ENCODE measurements at places on chromosomes 4 and X.

GRCh38 chr4:185600801-185601434, 65.6 kb upstream of the PDLIM3 start:
- DNase-seq = no peak

- no peak for DNase-seq
These were observed 97.3 kb downstream of the RS1 start for GRCh38 chrX:18574591-18574990.

DNA sequence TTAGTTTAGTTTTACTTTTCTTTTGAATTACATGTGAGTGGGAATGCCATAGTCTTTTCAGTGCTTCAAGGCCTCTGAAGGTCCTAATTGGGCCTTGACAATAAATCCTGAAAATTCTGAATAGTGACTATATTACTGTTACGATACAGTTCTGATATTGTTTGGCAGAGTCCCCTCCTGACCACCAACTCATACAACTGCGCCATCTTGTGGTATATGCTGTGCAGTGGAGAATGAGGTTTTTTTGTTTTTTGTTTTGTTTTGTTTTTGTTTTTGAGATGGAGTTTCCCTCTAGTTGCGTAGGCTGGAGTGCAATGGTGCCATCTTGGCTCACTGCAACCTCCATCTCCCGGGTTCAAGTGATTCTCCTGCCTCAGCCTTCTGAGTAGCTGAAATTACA, 56.6 kb upstream of the CHRDL1 start:
- no peak for DNase-seq

DNA sequence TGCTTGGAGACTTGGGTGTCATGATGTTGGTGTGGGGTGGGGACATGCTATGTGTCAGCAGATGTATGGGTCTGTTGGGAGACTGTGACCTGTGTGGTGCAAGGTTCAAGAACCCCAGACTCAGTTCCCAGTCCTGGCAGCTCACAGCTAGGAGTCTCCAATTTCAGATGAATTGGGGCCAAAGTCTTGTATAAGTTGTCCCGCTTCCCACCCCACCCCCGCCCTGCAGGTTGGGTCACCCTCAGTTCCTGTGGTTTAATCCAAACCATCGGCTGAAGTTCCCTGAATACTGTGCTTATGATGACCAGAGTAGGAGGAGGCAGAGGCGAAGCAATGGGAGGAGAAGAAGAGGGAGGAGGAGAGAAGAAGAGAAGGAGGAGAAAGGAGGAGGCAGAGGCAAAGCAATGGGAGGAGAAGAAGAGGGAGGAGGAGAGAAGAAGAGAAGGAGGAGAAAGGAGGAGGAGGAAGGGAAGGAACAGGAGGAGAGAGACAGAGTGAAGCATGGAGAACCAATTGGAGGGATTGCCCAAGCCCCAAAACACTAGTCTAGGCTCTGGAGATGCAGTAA, 112.6 kb downstream of the EFNB1 start:
- DNase-seq = no peak

GRCh38 chrX:32530802-32531403, 680.4 kb downstream of the DMD start:
- no peak for DNase-seq

- DNase-seq = no peak
These were observed 119.3 kb upstream of the CLNK start for GRCh38 chr4:10803713-10804343.

DNA sequence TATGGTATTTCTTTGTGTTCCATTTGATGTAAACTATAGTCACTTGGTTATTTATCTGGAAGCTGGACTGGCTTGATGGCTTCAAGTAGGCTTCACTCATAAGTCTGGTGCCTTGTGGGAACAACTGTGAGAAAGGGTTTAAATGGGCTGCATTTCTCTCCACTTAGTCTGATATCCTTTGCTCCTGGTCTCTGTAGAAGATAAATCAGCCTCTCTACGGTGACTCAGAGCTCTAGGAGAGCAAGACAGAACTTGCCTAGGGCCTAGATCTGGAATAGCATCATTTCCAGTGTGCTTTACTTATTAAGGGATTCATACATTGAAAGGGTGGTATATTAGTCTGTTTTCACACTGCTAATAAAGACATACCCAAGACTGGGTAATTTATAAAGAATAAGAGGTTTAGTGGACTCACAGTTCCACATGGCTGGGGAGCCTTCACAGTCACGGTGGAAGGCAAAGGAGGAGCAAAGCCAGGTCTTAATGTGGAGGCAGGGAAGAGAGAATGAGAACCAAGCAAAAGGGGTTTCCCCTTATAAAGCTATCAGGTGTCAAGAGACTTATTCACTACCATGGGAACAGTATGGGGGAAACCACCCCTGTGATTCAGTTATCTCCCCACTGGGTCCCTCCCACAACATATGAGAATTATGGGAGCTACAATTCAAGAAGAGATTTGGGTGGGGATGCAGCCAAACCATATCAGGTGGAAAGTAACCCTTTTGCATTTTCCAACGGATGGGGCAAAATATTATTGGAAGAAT, 1746.4 kb upstream of the PCDH7 start:
- DNase-seq = no peak

DNA sequence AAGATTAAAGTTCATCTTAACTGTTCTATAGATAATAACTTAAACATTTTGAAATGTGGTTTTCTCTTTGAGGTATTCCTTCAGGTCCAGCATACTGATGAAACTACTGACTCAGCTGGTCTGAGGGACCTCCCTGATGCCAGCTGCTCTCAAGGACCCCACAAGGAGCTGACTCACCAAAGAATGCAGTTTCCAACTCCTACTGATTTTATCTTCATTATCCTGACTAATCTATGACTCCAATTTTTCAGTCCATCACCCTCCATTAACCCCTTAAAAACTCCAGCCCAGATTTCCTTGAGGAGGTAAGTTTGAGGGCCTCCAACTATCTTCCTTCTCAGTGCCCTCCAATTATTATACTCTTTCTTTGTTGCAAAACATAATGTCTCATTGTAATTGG, 1.4 kb upstream of the UGT2B4 start:
- no peak for DNase-seq

DNA sequence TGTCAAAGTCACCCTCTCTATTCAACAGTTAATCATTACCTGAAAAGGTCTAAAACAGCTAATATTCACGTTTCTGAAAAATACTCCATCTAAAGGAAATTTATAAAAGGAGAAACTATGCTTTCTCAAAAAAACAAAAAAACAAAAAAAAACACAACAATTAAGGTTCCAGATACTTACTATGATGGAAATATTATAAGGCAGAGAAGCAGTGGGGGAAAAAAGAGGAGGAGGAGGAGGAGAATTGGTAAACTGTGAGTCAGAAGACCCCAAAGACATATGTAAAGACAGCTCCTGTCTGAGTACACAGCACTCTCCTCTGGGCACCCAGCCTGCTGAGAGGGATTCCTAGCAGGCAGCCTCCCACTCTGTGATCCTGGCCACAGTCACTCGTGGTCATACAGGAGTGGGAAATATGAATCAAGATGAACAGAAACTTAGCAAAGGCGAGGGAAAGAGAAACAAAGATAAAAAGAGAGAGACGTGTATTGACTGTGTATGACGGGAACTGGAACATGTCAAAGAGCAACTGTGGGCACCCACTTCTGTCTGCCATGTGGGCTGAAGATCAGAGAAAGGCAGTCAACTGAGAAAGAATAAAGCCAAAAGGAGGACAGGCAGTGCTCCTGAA, 12.5 kb downstream of the KLHL15 start:
- peak; percentile 2 for DNase-seq

- peak; percentile 16 for DNase-seq
These were observed 41.3 kb downstream of the DOCK11 start for GRCh38 chrX:118536687-118537461.

DNA sequence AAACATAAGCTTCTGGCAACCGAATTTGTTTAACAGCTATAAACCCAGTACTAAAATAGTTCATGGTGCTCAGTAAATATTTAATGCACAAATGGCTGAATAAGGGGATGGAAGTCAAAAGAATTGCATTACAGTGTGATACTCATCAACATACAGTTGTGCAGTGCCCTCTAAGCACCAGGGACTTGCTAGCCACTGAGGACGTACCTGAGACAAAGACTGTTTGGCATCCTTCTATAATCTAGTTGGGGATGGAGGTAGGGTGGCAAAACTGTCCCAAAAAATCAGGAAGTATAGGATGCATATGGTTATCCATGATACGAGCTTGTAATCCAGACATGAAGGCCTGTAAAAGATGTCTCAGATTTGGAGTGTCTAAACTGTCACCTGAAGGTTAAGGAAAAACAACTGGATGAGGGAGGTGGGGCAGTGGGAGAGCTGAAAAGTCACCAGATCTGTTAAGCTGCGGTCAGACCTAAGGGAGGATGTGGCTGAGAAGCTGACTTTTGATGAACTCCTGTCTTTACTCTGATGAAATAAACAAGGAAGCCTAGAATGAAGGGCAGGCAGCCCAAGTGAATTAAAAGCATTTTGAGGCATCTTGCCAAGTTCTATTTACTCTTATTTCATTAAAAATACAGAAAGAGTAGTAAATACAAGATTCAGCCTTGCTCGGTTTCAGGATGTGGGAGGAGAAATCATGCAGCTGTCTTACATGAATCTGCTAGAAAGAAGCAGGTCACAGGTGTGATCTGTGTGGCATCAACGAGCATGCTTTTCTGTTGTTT, 12.0 kb upstream of the CD38 start:
- DNase-seq = no peak

DNA sequence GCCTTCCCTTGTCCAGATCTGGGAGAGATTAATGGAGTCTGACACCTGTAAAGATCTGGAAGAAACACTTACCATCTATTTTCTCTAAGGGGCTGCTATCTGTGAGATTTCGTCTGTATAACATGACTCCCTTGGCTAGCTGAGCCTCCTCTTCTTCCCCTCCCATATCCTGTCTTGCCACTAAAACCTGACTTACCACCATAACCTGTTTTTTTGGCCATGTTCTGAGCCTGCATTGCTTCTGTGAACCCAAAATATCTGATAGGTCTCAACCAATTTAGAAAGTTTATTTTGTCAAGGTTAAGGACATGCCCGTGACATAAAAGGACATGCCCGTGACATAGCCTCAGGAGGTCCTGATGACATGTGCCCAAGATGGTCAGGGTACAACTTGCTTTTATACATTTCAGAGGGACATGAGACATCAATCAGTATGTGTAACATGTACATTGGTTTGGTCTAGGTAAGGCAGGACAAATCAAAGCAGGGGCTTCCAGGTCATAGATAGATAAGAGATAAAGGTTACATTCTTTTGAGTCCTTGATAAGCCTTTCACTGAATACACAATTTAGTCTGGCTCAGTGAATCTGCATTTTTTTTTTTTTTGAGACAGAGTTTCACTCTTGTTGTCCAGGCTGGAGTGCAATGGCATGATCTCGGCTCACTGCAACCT, 11.4 kb downstream of the MGST2 start:
- no peak for DNase-seq

DNA sequence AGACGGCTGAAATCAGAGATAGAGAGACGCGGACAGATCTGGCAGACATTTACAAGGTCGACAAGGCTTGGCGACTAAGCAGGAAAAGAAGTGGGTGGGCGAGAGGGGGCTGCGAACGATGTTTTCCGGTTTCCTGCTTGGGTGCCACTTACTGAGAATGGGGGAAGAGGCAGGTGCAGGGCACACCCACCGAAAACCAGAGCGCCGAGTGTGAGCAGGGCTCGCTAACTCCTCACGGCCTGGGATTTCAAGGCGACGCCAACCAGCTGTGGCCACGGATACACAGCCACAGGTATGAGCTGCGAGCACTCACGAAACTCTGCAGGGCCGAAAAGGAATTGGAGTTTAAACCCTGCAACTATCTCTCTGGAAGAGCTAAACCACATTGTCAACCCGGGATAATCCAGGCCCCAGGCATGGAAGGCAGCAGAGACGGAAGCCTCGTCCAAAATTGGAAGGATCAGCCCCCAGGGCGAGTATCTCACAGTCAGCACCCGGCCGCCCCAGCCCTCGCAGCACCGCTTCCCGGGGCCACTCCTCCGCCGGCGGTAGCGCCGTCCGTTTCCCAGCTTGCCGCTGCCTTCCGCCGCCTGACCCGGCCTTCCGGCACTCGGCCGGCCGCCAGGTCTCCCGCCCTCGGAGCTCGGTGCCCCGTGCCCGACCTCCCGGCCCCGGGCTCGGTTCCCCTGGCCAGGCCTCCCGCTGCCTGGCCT, 778 bp downstream of the CASP3 start:
- peak; percentile 2 for DNase-seq

DNA sequence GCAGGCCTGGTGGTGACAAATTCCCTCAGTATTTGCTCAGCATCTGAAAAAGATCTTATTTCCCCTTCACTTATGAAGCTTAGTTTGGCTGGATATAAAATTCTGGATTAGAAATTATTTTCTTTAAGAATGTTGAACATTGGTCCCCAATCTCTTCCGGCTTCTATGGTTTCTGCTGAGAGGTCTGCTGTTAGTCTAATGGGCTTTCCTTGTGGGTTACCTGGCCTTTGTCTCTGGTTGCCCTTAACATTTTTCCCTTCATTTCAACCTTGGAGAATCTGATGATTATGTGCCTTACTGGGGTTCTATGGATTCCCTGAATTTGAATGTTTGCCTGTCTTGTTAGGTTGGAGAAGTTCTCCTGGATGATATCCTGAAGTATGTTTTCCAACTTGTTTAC, 17.4 kb upstream of the TMPRSS11F start:
- no peak for DNase-seq

DNA sequence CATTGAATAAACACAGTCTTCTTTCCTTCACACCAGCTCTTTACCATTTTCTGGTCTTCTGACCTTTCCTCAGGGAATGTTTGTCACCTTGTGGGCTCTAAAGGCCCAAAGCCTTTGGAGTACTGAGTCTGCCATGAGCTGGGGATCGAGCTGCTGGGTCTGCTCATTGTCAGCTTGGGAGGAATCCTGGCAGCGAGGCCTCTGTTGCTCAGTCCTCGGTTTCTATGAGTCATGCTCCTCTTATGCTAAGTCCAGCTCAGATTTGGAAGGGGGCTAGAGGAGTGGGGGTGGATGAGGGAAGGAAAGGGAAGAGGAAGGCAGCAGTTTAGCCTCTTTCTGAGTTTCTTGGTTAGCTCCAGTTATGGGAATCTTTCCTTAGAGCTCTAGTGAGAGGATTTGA, 31.1 kb downstream of the NHSL2 start:
- no peak for DNase-seq

GRCh38 chr4:76485450-76485849, 50.4 kb downstream of the SHROOM3 start:
- DNase-seq = no peak

DNA sequence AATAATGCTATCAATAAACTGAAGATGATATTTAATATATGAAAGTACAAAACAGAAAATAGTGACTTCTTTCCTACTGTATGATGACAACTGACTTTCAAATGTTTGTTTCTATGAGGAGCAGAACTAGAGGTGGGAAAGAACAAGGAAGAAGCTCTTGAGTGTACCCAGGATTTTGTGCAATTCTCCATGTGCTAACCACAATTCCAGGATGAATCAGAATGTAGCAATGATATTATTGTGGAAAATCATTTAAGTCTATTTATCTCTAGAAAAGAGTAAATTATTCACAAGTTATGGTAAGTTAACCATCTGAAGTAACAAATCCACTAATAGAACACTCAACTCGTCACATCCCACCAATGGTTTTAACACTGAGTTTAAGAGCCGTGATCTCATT, 324.1 kb upstream of the EMCN start:
- no peak for DNase-seq

- no peak for DNase-seq
These were observed 41.7 kb downstream of the KDM6A start for GRCh38 chrX:44914532-44915198.
